ENCODE measurements at places on chromosomes 4 and X. TPM values are rescaled to one million over a fixed set of nuclear protein-coding genes. Genes with fewer than 3 reads are reported as not detected.

GRCh38 chrX:150240643-150240970 lies 122.5 kb upstream of the MAMLD1 start:
- no peak for DNase-seq

GRCh38 chr4:76977736-76978350 lies 28.3 kb downstream of the SEPTIN11 start:
- no peak for DNase-seq

- DNase-seq, result no peak
Measured at GRCh38 chr4:56976283-56976836, 1.0 kb downstream of the NOA1 start.

GRCh38 chr4:26687728-26688127 lies 103.8 kb downstream of the TBC1D19 start:
- no peak for DNase-seq

- no peak for DNase-seq
Measured at GRCh38 chrX:153560000-153560399, 38.9 kb downstream of the CCNQ start.

- DNase-seq, result no peak
Measured at GRCh38 chrX:16612257-16612897, 37.6 kb upstream of the S100G start.

The MAGEA1 gene
- not detected for total RNA-seq
